Right renal pelvis (tissue), 4 donors: ENCODE measurements at places on chromosomes 4 and X. TPM values are rescaled to one million over a fixed set of nuclear protein-coding genes. Genes with fewer than 3 reads are reported as not detected.
A peak's percentile ranks its signal among the peaks of the same experiment; 100 is the strongest.

- no peak for DNase-seq
These were observed 129.9 kb downstream of the CBR4 start for GRCh38 chr4:168880072-168880675.

- peak; percentile 39 for DNase-seq
These were observed 434.2 kb downstream of the PPARGC1A start for GRCh38 chr4:23455456-23456158.

DNA sequence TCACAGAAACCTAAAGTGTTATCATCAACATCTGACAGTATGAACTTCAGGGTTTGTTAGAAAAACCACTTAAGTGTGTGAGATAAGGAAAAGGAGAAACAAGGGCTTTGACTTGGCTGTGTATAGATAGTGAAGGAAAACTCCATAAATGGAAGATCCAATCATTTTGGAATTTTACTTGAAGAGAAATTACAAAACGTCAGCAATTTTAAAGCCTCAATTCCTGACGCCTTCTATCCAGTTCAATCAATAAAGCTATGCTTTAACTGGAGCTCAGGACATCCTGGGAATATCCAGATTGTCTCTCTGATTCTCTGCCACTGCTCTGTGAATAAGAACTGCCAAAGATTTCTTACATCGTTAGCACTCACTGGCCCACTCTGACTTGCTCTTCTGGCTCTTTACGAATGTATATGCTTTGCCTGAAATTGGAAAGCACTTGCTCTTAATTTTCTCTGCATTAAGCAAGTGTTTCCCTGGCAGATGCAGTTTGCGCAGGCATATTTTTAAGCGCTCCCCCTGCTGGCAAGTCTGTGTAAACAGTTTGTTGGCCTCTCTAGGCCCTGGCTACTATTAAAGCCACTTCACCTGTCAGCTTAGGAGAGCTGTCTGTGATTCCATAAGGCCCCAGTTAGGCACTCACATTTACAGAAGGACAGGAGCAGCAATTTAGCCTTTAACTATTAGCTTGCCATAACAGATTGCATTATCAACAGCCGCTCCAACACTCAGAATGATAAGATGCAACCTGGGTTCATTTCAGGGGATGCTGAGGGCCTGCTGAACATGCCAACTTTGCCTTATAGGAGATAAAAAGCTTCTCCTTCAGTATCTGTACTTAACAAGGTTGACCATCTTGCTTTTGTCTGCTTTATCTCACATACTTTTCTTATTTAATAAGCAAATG, 251.4 kb upstream of the DDX53 start:
- peak; percentile 15 for DNase-seq

DNA sequence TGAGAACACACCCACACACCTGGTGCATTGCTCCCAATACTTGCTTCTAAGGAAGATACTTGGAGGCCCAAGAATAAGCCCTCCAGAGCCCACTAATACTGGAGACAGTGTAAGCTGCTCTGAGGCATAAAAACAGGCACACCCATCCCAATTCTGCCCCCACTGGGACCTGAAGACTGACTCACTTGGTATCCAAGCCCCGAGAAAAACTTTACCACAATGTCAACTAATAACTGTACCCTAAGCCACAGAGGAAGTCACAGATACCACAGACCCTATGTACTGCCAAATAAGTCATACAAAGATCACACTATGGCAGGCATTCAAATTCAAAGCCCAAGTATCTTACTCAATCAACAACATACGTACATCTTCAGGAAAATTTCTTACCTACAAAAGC, 398.2 kb upstream of the SPANXN1 start:
- no peak for DNase-seq

GRCh38 chrX:24425806-24426205, 39.3 kb upstream of the PDK3 start:
- no peak for DNase-seq

The ARR3 gene
- 0.55 TPM for polyA plus RNA-seq

- DNase-seq: no peak
These were observed 840 bp downstream of the GRID2 start for GRCh38 chr4:92304606-92305005.

The IRS4 gene
- polyA plus RNA-seq: 1.7 TPM

DNA sequence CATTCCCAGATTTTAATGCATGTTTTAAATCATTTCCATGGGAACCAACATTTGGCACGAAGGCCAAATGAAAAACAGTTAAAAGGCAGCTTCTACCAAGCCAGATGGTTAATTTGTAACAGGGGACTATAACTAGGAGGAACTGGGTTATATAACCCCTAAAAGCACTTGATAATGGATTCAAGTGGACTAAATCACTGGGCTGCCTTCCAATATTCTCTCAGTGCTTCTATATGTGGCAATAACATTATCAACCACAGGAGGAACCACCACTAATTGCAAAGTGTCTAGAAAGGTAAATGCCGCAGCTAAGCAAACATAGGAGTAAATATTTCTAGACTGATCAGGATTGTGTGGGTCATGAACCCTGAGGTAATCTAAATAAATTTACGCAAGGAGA, 391.5 kb downstream of the UBE2NL start:
- no peak for DNase-seq

DNA sequence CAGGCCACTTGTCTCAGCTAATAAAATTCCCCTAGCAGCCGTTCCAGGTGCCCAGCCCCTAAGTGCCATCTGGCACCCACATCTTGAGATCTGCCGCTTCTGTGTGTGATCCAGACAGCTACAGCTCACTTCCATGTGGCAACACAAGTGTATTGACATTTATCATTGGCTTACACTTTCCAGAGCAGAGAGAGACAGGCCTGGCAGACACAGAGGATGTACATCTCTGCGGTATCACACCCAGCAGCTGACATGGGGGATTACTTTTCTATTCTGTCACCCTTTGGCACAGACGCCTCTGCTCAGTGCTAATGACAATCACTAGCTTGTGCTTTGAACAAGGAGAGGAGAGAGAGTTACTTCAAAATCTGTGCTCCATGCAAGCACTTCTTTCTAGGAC, 195.9 kb downstream of the KDR start:
- DNase-seq: no peak

DNA sequence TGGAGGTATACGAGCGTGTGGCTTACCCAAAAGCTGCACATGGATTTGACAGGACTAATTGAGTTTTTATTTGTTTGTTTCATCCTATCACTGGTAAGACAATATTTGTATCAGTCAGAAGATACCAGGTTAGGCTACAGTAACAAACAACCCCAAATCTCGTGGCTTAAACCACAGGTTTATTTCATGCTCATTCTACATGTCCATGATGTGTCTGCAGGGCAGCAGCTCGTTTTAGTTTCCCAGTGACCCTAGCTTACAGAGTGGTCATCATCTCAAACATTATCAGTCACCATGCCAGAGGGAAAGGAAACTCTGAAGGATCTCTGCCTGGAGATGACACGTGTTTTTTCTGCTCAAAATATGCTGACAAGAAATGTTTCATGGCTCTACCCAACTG, 108.3 kb downstream of the SHROOM3 start:
- DNase-seq: no peak

The HMX1 gene
- polyA plus RNA-seq: not detected

- DNase-seq: no peak
These were observed 534.5 kb downstream of the GLUD2 start for GRCh38 chrX:121581885-121582284.

The IL1RAPL2 gene
- polyA plus RNA-seq: 0.99 TPM

GRCh38 chr4:60745800-60746571, 454.1 kb upstream of the ADGRL3 start:
- DNase-seq: no peak

- DNase-seq: no peak
These were observed 187.6 kb upstream of the CXXC4 start for GRCh38 chr4:104682311-104682710.

DNA sequence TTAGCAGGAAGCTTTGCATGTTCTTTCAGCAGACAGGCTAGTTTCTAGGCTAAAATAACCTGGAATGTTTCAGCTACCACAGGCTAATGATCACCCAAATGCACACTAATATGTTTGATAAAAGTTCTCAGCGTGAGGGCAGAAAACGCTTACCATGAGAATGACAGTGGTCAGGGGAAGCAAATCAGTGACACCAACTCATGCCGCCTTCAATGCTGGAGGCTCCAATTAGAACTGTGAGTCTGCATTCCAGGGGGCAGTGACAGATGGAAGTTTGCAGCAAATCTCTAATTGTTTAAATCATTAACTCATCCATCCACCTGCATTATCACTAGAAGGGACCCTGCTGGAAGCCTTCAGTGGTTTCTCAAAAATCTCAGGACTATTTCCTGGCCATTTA, 43.2 kb downstream of the ANOS1 start:
- DNase-seq: no peak

DNA sequence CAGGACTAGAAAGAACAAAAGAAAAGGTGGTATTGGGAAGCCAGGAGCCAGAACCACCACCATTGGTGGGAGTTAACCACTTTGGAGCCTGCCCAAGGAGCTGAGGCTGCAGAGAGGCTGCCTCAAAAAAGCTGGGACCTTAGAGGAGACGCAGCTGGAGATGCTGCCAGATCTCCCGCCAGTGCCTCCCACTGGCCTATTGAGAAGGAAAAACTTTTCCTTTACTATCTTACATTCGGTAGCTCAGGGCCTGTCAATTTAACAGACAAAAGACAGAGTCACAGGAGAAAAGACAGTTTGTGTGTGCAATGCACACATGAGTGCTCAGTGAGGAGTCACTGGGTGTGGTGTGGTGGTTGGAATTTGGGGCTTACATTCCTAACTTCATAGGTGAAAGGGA, 52.4 kb upstream of the HPSE start:
- no peak for DNase-seq

GRCh38 chr4:100422894-100423293, 94.9 kb downstream of the EMCN start:
- no peak for DNase-seq

The AR gene
- polyA plus RNA-seq: 3.9 TPM

- no peak for DNase-seq
These were observed 40.8 kb upstream of the STX18 start for GRCh38 chr4:4582653-4583052.

The ADH1A gene
- 0.74 TPM for polyA plus RNA-seq

- DNase-seq: no peak
These were observed 23.1 kb upstream of the NAP1L5 start for GRCh38 chr4:88720451-88721428.

DNA sequence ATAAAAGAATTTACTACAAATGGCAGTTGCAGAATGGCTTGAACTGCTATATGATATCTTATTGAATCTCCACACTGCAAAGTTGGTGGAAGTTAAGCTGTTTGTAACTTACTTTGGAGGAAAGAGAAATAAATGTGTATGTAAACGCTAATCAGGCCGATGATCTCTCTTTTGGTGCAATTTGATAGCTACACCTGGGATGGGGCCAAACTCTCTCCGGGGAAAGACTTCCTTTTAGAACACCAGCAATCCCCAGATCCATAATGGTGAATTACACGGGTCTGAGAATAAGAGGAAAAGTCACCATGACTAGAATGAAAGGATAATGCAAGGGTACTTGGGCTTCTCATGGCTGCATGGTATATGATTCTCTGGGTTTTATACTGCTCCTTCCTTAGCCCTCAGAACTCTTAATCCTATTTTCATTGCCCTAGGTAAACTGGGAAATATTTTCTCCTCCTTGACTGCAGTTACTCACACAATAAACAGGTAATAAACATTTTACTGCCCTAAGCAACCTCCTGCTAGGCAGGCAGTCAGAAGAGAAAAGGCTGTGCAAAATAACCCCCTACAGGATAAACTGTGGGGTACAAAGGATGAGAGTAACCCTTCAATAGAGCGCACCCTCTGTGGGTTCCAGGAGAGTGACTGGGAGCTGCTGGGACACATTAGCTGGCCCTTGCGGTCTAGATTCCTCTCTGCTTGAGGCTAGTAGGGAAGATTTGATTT, 109.3 kb downstream of the MGST2 start:
- no peak for DNase-seq

The PGAM4 gene
- polyA plus RNA-seq: not detected

GRCh38 chrX:71292669-71293365, 8.7 kb upstream of the ITGB1BP2 start:
- DNase-seq: no peak

DNA sequence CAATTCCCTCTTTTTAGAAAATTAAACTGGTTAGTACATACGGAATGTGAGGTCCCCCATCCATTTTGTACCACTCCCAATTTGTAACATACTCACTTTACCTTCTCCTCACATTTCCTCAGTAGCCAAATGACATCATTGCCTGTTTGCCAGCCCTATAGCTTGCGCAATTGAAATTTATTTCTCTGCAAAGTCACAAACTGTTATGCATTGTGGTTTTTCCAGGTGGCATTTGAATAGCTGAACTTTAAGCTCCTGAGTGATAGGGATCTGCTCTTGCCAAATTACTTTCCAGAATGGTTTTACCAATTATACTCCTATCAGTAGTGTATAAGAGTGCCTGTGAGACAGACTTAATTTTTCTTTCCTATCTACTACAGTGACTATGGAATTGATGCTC, 7.7 kb downstream of the COL4A5 start:
- DNase-seq: no peak

DNA sequence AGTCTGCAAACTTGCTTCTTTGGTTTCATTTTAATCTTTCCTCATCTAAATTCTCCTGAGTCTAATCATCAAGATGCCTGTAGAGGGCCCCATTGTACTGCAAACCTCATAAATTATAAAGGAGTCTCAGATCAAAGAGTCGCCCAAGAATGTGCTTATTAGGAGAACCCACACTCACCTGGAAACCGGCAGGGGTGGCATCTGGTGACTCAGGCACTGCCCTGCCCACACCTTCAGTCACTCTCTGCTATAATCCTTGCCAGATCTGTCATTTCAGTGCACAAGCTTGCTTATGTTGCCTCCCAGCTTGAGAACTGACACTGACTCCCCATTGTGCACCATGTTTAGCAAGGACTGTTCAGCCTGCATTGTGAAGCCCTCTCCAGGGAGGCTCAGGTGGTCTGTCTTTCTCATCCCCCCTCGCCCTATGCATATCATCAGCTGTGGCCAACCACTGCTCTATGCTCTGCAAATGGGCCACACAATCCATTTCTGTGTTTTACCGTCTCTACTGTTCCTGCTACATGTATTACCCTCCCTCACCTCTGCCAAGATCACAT, 12.4 kb downstream of the EPGN start:
- DNase-seq: peak; percentile 36

- no peak for DNase-seq
These were observed 83.6 kb downstream of the MXRA5 start for GRCh38 chrX:3262901-3263300.

DNA sequence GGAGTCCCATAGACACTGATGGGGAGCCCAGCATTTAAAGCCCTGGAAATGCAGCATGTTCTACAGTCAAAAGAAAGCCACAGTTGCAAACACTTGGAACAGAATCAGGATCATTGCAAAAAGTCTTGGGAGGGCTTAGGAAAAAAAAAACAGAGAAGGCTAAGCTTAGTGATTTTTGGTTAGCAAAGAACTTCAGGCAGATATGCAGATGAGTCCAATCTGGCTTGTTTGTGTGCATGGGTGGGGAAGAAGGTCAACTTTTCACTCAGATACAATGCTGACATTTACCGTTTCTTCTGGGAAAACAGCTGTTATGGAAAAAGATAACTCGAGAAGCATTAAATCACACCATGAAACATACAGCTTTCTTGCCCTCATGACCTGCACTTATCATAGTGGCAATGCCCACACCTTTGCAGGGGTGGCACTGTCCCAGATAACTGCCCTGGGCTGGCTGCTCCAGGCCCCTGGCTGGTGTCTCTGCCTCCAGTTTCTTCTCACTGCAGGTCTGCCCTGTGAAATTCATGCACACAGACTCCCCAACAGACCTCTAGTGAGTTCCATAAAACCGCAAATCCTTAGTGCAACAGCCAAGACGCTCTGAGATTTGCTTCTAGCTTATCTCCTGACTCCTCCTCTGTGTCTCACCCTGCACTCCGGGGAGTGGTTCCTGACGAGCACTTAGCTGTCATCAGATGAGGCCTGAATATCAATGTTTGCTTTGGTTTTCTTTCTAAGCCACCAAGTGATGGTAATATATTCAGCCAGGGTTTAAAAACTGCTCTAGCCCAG, 99.2 kb downstream of the DRD5 start:
- no peak for DNase-seq
